Stimulated activated CD8-positive, alpha-beta memory T cell treated with anti-CD3 and anti-CD28 coated beads, Interleukin-2, amount 100 ng/mL, for 48 hours (primary cell): ENCODE measurements at places on chromosomes 11 and 22.

DNA sequence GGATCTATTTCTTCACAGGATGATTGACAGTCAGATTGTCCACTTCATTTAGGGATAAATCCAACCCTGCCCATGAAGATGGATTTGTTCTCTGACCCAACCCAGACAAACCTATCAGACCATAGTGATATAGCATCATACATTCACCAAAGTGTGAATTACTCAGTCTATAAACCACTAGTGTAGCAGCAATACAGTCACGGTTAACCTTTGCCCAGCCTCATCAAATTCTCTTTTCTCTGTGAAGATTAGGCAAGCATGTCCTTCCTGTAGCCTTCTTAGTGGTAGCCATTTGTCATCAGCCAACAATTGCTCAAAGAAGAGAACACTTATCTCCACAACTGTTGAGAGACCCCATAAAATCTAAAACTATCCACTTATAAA is 14.4 kb upstream of the BIRC2 start:
- DNase-seq: no peak

GRCh38 chr11:72711141-72711540 is 36.9 kb upstream of the PDE2A start:
- DNase-seq: no peak

DNA sequence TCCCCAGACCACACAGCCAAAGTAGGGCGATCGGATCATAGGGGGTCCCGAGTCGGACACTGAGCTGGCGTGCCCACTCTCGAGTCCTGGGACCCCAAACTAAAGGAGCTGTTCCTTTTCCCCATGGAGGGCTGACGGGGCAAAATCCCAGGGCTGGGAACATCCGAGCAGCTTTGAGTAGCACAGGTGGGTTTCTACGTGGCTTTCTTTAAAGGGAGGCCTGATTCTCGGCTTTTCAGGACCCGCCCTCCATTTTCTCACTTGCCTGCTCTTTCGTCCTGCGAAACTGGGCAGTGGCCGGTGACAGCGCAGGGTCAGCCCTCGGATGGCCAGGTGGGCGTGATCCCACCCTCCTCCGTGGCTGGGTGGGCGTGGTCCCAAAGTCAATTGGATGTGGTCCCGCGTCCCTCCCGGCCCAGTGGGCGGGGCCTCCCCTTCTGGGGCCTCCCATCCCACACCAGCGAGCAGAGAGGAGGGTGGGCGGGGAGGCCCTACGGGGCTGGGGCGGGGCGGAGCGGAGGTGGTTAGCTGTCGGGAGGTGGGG is 17.5 kb upstream of the TXNRD2 start:
- no peak for DNase-seq

DNA sequence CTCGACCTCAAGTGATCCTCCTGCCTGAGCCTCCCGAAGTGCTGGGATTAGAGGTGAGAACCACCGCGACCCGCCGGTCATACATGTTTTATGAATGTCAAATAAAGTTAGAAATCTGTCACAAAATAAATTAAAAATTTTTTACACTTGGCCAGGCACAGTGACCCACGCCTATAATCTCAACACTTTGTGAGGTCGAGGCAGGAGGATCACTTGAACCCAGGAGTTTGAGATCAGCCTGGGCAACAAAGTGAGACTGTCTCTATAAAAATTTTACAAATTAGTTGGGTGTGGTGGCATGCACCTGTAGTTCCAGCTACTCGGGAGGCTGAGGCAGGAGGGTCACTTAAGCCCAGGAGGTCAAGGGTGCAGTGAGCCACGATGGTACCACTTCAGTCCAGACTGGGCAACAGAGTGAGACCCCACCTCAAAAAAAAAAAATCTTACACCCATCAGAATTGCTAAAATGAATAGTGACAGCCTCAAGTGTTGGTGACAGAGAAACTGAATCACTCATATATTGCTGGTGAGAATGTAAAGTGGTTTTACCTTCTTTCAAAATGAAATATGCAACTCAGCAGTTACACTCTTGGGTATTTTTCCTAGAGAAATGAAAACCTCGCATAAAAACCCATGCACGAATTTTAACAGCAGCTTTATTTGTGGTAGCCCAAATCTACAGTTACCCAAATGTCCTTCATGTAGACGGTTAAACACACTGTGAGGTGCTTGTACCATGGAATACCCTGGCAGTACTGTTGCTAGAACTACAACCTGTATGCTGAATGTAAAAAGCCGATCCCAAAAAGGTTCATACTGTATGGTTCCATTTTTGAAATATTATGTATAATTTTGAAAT is 55.4 kb downstream of the MED15 start:
- no peak for DNase-seq

GRCh38 chr22:24592851-24593558 is at the start of gene LRRC75B:
Gene LRRC75B (minus strand): TSS chr22:24593073. CDS start chr22:24593039, 34 bp downstream.
- DNase-seq: peak; percentile 44

- no peak for DNase-seq
Measured at GRCh38 chr11:33733980-33734379, 2.2 kb downstream of the CD59 start.

DNA sequence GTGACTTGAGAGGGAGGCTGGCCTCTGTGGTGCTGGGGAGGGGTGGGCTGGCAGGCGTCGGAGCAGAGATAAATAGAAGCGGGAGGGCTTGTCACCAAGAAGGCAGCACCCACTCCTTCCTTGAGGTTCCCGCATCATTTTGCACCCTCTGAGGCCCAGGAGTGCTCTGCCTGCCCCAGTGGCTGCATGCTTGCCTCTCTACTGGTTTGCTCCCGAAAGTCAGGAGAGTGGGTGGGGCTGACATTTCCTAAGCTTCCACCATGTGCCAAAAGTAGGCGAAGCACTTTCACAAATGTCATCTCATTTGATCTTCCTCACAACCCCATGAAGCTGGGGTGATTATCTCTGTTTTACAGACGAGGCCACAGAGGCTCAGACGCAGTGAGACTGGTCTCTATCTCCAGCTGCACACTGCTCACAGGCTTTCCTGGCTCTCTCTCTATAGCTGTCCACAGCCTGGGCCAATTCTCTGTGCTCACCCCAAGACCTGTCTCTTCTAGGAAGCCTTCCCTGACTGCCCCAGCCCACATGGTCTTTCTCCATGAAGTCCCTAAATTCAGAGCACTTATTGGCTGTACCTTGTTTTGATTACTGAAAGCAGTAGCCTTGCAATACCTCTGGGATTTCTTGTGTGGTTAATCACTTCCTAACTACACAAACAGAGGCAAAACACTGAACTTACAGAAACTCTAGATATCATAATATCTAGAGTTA is 2.6 kb upstream of the UCP3 start:
- peak; percentile 49 for DNase-seq

DNA sequence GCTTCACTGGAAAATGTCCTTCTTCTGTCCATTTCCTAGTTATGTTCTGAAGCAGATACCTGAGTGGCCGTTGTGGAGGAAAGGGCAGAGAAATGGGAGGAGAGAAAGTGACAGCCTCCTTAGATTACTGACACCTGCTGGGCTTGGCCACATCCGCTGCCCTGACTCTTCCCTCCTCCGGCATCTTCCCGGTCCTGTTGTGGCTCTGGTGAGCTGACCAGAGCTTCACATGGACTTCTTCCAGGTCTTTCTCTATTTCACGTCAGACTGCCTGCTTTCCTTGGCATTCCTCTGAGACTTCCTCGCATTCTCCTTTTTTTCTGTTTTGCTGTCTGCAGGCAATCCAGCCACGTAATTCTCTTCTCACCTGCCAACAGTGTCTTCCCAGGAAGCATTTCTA is 138.7 kb upstream of the E2F8 start:
- no peak for DNase-seq

- DNase-seq: no peak
Measured at GRCh38 chr11:125108469-125108868, 3.0 kb downstream of the TMEM218 start.

- DNase-seq: peak; percentile 32
Measured at GRCh38 chr11:67732045-67732787, 57.8 kb upstream of the ALDH3B2 start.

GRCh38 chr11:105324156-105324555 is 184.6 kb upstream of the CARD18 start:
- DNase-seq: no peak

DNA sequence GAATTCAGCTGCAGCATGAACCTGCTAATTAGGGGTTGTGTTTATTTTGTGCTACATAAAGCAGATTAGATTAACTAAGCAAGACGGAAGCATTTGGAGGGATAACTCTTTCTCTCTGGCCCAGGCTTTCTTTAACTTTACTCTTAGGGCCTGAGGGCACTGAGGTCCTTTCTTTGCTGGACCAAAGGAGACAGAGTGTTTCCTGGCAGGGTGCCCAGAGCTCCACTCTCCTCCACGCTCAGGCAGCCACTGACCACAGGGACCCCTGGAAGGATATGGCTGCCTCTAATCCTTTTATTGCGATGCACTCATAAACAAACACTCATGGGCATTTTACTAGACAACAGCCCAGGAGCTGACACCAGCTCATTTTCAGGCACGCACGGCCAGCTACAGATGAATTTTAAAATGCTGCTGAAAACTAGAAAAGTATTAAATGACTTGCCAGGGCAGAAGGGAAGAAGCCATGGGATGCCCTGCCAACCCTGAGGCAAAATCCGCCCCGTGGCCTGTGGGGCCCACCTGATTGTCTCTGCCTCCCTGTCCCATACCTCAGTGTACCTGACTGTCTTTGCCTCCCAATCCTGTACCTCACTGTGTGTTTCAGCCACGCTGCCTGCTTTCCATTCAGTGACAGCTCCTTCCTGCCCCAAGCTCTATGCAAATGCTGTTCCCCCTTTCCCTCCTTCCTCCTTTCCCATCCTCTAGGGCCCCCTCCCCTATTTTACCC is 192.6 kb upstream of the NAV2 start:
- no peak for DNase-seq

GRCh38 chr22:20167643-20168322 is 16.9 kb upstream of the CCDC188 start:
- DNase-seq: no peak

GRCh38 chr11:62420882-62421281 is 2.0 kb downstream of the SCGB1A1 start:
- no peak for DNase-seq

- no peak for DNase-seq
Measured at GRCh38 chr11:8080069-8080670, 841 bp upstream of the TUB start.

GRCh38 chr11:38900211-38900610 is 2302.2 kb upstream of the RAG2 start:
- no peak for DNase-seq

DNA sequence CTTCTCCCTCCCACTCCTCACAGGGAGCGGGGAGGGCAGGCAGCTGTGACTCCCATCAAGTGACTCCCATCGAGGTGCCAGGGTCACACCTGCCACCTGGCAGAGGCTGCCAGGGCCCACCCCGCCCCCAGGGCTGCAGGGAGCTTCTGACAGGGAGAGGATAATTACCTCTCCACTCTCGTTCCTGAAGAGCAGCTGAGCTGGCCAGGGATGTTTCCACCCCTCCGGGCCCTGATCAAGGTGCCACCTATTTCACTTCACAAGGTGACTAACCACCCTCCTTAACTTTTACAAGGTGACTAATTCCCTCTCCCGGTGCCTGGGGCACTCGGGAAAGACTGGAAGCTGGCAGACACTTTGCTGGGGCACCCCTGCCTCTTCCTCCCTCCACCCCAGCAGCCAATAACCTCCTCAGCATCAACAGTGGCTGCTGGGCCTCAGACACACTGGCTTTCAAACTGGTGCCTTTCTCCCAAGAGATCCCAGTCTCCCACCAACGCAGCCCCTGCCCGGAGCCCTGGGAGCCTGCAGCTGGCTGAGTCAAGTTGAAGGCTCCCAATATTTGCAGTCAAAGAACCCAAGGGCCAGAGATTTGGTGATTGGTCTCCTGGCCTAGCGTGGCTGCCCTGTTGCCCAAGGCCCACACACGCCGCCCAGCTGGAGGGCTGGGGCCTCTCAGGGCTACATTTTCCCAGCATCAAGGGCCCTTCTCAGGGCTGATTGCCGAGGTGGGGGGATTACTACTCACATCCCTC is 22.0 kb upstream of the MYRF start:
- no peak for DNase-seq

DNA sequence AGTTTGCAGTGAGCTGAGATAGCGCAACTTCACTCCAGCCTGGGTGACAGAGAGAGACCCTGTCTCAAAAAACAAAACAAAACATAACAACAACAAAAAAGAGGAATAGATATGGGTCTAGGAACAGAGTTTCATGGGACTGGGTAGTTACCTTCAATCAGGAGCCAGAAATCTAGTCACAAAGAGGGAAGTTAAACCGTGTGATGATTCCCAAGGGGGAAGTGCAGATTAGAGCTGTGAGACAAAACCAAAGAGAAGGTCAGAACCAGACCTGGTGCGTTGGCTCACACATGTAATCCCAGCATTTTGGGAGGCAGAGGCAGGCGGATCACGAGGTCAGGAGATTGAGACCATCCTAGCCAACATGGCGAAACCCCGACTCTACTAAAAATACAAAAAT is 42.1 kb upstream of the LARGE1 start:
- DNase-seq: no peak

DNA sequence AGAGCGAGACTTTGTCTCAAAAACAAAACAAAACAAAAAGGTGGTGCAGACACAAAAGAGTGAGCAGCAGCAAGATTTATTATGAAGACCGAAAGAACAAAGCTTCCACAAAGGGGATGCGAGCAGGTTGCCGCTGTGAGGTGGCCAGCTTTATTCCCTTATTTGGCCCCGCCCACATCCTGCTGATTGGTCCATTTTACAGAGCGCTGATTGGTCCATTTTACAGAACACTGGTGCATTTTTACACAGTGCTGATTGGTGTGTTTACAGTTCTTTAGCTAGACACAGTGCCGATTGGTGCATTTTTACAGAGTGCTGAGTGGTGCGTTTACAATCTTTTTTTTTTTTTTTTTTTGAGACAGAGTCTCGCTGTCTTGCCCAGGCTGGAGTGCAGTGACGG is 77.4 kb downstream of the CECR2 start:
- DNase-seq: no peak

DNA sequence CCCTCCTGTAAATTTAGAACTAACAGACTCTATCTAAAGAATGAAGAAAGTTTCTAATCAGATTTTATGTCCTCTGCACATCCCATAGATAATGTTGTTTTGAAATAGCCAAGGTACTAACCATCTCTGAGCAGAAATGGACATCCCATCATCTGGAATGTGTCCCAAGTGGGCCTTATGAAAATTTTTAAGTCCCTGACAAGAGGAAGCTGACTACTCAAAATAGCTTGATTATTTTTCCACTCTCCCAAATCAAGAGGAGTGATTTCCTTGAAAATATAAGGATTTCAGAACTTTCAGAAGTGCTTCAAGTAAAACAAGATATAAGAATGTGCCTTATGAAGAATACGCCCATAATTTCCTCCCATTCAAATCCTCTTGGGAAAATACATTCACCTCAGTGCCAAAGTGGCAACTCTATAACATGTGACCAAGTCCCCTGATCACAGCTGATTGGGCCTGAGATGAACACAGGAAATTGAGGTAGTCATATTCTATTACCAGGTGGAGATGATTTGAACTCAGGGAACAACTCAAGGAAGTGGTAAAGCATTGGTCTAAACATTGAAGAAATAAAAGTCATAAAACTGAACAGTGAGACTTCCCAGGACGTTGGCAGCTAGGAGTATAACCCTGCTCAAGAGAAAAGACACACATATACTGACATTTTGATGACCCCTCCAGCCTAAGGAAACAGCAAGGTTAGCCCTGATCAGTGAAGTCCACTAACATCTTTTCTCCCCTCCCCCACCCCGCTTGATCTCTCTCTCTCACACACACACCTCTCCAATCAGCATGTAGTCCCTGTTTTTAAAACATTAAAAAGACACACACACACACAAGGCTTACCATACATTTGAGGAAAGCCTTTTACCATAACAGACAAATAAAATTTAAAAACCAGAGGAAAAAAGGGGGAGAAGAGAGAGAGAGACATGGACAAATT is 70.8 kb upstream of the TEAD1 start:
- DNase-seq: no peak
